ENCODE measurements at places on chromosomes 4 and X.

- DNase-seq, result no peak
These were observed 529.7 kb upstream of the RPS6KA3 start for GRCh38 chrX:20796450-20796849.

DNA sequence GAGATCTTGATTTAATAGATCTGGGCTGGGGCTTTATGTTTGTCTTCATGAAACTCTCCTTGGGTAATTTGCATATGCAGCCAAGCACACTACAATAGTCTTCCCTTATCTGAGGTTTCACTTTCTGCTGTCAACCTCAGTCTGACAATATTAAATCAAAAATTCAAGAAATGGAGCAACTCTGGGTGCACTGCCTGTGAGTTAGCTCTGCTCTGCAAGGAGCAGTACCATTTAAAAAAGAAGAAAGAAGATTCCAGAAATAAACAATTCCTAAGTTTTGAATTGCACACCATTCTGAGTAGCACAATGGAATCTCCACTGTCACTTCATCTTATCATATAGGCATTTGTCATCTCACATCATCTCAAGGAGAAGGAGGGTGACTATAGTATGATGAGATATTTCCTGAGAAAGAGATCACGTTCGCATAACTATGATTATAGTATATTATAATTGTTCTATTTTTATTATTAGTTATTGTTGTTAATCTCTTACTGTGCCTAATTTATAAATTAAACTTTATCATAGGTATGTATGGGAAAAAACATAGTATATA is 9.4 kb downstream of the FNIP2 start:
- no peak for DNase-seq

DNA sequence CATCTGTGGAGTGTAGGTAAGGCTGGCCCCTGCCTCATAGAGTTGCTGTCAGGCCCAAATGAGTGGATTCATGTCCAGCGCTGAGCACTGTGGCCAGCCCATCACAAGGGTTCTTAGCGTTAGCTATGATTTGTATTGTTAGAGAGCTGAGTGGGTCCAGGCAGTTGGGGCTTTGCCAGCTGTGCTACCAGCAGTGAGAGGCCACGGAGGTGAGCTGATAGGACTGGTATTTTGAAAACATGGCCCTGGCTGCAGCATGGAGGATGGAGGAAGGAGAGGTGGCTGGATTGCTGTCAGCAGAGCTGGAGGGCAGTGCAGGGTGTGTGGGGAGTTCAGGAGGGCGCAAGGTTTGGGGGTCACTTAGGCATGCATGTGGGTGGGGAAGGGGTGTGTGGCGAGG is 69.8 kb downstream of the PSAPL1 start:
- DNase-seq, result no peak

GRCh38 chr4:45063696-45064095 is 337.3 kb upstream of the GNPDA2 start:
- no peak for DNase-seq

DNA sequence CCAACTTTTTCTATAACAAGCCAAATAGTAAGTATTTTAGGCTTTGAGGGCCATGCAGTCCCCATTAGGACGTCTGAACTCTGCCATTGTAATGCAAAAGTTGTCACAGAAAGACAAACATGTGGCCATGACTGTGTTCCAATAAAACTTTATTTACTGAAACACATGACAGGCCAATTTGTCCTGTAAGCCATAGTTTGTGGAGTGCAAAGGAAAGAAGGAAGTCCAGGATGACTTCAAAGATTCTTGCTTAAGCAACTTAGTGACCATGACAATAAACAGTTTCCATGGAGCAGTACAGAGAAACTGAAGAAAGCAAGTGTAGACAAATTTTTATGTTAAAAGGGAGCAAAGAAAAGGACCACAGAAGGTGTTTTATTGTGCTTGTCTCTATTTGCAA is 35.0 kb upstream of the MYOZ2 start:
- no peak for DNase-seq

- DNase-seq, result no peak
These were observed 166.8 kb downstream of the AFAP1 start for GRCh38 chr4:7772711-7773385.

- no peak for DNase-seq
These were observed 12.2 kb downstream of the UCHL1 start for GRCh38 chr4:41268721-41269517.

DNA sequence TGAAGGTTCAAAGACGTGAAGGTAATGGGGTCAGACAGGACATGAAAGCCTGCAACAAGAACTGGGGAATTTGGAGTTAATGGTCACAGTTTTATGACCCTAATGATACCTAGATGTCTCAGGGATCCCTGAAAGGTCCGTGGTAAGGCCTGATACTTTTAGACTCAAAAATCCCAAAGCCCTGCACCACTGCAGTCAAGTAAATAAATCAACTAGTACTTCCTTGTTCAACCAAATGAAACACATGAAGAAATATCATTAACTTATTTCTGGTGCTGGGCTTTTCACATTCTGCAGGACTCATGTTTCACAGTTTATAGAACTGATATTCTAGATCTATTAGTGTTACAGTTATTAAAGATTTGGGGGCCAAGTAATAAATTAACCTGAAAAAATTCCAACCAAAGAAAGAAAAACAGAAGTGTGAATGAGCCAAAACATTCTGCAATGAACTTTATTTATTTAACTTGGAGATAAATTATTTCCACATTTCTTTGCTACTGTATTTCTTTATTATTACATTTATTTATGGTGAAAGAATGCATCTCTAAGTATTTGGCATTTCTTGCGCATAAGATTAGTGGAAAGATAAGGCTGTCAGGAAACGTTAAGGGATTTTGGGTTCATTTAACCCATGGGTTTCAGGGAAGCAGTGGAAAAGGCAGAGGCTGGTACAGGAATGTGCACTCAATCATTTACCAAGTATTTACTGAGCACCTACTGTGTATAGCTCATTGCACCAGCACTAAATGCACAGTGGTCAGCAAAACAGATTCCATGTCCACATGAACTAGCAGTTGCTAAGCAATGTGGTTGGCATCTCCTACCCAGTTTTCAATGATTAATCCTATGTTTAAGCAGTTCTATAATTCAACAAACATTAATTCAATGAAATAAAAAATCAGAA is 8.7 kb downstream of the WDFY3 start:
- DNase-seq, result no peak

DNA sequence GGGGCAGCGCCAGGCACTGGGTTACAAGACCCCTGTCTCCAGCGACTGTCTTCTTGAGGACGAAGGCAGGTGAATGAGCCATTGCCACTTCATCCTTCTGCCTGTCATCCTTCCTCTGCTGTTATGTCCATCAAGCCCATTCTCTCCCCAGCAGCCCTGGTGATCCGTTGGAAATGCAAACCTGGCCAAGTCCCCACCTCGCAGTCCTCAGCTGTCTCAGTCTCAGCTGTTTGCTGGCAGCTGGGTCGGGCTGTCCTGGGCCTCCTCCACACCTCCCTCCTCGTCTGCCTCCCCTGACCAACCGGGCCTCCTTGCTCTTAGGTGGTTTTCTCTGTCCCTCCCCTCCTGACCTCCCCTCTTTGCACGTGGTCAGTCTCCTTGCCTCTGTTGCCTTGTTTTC is 38.0 kb downstream of the PTTG2 start:
- no peak for DNase-seq

- DNase-seq, result no peak
These were observed at the start of gene ERVMER34-1 for GRCh38 chr4:52750819-52751486. Gene ERVMER34-1 (minus strand): TSS chr4:52751425. CDS start chr4:52745520, 5,905 bp downstream.

DNA sequence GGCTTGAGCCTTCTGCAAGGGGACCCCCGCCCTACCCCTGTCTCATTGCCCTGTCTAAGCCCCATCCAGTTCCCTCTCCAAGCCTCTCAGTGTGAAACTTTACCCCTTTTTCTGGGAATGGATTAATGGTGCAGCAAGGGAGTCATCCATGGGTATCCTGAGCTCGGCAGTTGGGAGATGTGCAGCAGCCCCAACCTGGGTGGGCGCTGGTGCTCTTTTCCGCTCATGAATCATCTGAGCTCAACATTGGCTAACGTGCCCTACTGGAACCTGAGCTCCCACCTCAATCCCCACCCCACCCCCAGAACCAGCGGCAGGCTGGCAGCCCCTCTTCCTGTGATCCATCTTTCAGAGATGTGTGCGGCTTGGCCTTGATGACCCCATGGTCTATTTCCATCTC is 130.3 kb upstream of the MSX1 start:
- no peak for DNase-seq

DNA sequence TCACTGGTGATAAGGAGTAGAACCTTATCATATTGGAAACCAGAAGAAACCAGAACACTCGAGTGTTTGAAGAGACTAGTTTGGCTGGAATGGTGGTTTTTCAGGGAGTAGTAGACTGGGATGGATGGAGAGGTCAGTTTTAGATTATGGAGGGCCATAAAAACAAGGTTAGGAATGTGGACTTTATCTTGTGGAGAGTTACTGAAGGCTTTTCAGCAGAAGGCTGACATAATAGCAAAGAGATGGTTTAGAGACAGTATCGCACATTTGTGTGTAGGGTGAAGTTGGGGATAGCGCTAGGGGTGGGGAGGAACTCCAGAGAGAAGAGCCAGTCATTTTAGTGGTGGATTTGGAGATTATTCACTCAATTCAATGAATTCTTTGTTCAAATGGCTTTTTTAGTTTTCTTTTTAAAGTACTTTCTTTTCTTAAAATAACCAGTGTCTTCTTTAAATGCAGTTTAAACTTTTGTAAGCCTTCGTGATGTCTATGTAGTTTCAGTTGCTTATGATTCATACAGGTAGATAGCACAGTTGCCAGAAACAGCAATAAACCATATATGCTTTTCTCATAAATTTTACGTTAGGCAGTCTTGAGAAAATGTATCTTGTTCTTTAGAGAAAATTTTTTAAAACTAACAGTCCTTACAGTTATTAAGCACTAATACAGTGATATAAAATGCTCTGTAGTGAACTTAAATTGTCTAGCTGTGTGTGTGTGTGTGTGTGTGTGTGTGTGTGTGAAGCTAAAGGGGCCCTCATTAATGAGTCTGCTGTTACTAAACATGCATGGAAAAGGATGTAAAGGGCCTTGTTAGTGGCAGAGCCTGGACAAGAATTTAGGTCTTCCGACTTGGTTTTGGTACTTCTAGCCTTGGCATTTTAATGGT is 3.8 kb downstream of the ARHGAP10 start:
- no peak for DNase-seq

- no peak for DNase-seq
These were observed 10.3 kb downstream of the LAP3 start for GRCh38 chr4:17587094-17587822.
